ENCODE measurements at places on chromosomes 16 and 17.

GRCh38 chr17:40432864-40433528, 10.3 kb upstream of the IGFBP4 start:
- no peak for DNase-seq

GRCh38 chr17:43477832-43478634, 5.7 kb upstream of the DHX8 start:
- DNase-seq, result no peak

DNA sequence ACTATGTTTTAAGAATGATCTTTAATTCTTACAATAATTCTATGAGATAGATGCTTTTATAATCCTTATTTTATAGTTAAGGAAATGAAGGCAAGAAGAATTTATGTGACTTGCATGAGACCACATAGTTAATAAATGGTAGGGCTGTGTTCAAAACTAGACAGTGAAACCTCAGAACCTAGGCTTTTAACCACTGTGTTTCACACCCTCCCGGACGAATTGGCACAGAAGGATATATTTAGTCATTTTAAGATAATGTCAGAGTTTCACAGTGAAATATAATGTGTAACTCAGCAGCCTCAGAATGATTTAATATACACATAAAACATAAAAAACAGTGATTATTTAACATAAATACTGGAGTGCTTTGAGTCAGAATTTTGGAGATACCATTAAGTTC, 57.0 kb downstream of the NSRP1 start:
- no peak for DNase-seq

GRCh38 chr17:76697702-76698465, 12.9 kb downstream of the MXRA7 start:
- DNase-seq, result no peak

- DNase-seq, result no peak
Observed at GRCh38 chr17:887551-888209, 91.9 kb downstream of the NXN start.

- DNase-seq, result no peak
Observed at GRCh38 chr17:33811004-33811760, 443.9 kb upstream of the CCL2 start.

Measured in Kasumi-1 (cell line).